Cardiac muscle cell (in vitro differentiated cells and primary cell): ENCODE measurements at places on chromosomes 3 and 15. TPM values are rescaled to one million over a fixed set of nuclear protein-coding genes. Genes with fewer than 3 reads are reported as not detected.

Gene LIPC
- total RNA-seq: not detected in 2 replicates

Gene TMEM212
- total RNA-seq: not detected in 2 replicates

Gene CLDN16
- 0.18 TPM in 1 of 2 replicates, not detected in the other for total RNA-seq

Gene CHRNA5
- total RNA-seq: 2.3 and 4.0 TPM in 2 replicates

Gene FAN1
- 20.5 and 26.8 TPM in 2 replicates for total RNA-seq

Gene STAC
- 16.6 and 24.9 TPM in 2 replicates for total RNA-seq

Gene NTRK3
- total RNA-seq: 4.4 and 6.2 TPM in 2 replicates

Gene GPR171
- total RNA-seq: not detected in 2 replicates

Gene FHIT
- 3.4 and 12.5 TPM in 2 replicates for total RNA-seq

Gene CLSTN2
- total RNA-seq: 5.0 and 7.0 TPM in 2 replicates

Gene CNTN4
- total RNA-seq: 5.6 and 16.2 TPM in 2 replicates

Gene TNNC1
- 1,875 and 4,623 TPM in 2 replicates for total RNA-seq

Gene PDCD10
- 39.6 and 48.0 TPM in 2 replicates for total RNA-seq

Gene ZNF774
- total RNA-seq: 1.7 and 14.6 TPM in 2 replicates

Gene RTP1
- total RNA-seq: not detected in 2 replicates

Gene LAMB2
- total RNA-seq: 875 and 1,233 TPM in 2 replicates

Gene AP3B2
- 3.0 TPM in 2 replicates for total RNA-seq

Gene PAK6
- 9.7 and 18.7 TPM in 2 replicates for total RNA-seq

Gene FGF12
- total RNA-seq: 1.1 and 1.2 TPM in 2 replicates

Gene CDHR4
- not detected in 2 replicates for total RNA-seq

Gene PLIN1
- total RNA-seq: 0.32 and 0.57 TPM in 2 replicates

Gene TTLL13
- 0.21 TPM in 2 replicates for total RNA-seq

Gene GOLGA8S
- total RNA-seq: 0.04 TPM in 1 of 2 replicates, not detected in the other

Gene GCSAM
- total RNA-seq: not detected in 2 replicates

Gene LNP1
- total RNA-seq: 22.7 and 23.1 TPM in 2 replicates

Gene CMTM7
- total RNA-seq: 15.9 and 24.2 TPM in 2 replicates

Gene ACKR2
- total RNA-seq: 0.15 and 0.35 TPM in 2 replicates

Gene KNG1
- total RNA-seq: not detected in 2 replicates
